ENCODE measurements at places on chromosomes 1 and 21.

DNA sequence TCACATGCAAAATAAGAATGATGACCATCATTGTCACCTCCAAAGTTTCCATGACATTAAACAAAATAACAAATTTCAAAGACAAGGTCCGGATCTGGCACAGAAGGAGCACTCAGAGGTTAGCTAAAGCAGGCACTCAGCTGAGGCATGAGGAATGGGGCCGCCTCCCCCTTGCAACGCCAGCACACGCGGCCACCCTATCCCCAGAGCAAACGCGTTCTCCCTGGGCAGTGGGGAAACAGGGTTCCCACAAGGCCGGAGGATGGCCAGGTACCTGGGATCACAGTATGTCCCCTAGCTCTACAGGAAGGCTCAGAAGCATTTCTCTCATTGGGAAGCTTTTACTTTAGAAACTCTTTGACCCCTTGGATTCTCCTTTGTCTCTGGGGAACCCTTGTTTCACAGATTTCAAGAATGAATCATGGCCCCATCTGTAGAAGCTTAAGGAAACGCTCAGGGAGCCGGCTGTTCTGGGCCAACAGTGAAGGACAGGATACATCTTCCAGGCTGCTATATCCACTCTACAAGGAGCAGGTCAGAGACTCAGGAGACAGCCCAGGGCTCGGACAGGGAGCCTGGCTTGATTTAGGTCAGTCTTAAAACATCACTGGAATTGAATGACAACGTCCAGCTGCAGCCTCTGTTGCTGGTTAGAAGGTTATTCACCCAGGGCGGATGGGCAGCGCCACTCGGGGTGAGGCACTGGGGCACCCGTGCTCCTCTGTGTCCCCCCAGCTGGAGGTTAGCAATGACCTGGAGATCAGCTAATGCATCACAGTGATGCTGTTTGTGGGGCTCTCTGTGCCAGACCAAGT, 496.4 kb downstream of the NPHP4 start:
- no peak for DNase-seq

GRCh38 chr1:119409731-119410130, 5.2 kb upstream of the HSD3B2 start:
- DNase-seq: no peak

DNA sequence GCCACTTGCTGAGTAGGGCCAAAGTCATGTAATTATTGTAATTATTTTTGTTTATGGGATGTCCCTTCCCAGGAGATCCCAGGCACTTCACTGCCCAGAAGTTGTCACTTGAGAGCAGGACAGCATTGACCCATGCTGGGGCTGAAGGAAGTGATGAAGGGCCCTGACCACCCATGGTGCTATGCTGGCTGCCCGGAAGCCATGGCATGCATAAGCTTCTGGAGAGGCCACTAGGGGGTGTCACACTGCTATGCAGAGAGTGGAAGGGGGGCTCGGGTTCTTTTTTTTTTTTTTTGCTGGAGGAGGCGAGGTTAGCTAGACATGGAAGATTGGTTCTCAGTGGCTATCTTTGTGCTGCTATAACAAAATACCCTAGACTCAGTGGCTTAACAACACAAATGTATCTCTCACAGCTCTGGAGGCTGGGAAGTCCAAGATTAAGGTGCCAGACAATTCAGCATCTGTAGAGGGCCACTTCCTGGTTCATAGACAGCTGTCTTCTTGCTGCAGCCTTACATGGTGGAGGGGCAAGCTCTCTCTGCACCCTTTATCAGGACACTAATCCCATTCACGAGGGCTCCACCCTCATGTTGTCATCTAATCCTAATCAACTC, 84.9 kb downstream of the CNIH3 start:
- no peak for DNase-seq

- DNase-seq: no peak
Observed at GRCh38 chr21:37766129-37766528, 150.1 kb downstream of the KCNJ6 start.

DNA sequence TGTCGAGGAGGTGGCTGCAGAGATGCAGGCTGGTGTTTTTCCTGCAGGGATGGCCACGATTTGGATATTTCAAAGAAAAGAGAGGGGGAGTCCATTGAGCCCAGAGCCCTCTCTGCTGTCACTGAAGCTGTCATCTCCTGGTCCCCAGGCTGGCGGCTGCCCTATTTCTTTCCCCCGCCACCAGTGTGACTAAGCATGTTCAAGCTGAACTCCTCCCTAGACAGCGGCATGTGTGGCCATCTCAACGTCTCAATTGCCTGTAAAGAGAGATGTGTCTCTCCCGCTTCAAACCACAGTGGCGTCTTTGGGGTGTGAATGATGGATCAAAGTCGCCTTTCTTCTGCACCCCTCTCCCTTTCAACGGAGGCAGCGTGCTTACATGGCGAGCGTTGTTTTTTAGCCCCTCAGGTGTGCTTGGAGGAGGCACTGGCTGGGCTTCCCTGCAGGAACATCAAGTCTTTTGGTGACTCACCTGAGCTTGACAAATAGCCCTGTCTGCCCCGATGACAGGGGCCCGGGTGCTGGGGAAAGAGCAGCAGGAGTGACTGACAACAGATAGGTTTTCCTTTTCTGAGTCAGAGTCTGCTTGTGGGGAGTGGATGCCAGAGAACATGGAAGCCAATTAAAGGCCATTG, 346.4 kb upstream of the AJAP1 start:
- DNase-seq: no peak

DNA sequence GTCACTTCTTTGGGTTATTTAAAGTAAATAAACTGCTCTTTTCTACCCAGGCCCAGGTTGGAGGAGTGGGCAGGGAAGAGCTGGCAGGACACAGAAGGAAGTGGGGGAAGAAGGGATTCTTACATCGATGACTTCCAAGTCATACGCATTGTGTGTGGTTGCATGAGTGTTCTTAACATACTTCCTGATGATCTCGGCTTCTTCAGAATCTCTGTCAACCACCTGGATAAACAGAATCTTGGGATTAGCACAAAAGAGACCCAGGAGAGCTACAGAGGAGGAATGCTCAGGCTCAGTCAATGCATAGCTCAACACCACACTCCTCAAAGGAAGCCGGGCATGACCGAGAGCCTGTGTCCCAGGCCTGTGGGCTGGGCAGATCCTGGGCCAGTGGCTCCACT, 42.1 kb downstream of the PARP1 start:
- no peak for DNase-seq

GRCh38 chr1:147786536-147786935, 26.1 kb upstream of the GJA5 start:
- DNase-seq: no peak

DNA sequence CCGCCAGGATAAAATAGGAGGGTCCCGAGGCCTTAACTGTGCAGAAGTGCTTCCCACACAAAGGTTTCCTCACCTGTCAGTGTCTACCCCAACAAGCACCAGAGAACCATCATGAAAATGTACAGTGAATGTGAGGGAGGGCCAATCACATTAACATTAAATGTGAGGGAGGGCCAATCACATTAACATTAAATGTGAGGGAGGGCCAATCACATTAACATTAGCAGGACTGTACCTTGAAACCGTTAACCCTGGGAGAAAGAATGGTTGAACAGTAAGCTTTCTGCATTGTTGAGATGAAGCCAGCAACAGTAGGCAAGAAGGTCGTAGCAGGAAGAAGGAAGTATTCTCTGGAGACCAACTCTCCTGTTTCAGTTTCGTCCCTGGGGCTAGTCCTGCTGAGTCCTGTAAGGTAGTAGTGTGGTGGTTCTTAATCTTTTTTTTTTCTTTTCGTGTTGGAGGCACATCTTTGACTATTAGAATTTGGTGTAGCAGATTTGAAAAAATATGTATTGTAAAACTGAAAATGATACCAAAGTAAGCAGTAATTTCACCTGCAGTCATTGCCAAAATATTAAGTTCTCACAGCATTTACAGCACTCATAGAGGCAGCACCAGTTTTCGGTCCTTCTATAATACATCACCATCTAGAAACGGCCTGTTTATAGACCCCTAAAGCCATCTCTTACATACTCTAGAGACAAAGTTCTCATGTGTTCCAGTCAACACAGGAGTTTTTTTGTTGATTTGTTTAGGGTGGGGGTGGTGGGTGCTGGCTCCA, 98.6 kb upstream of the PPP2R5A start:
- DNase-seq: no peak

GRCh38 chr1:5725406-5725805, 266.8 kb downstream of the NPHP4 start:
- no peak for DNase-seq

DNA sequence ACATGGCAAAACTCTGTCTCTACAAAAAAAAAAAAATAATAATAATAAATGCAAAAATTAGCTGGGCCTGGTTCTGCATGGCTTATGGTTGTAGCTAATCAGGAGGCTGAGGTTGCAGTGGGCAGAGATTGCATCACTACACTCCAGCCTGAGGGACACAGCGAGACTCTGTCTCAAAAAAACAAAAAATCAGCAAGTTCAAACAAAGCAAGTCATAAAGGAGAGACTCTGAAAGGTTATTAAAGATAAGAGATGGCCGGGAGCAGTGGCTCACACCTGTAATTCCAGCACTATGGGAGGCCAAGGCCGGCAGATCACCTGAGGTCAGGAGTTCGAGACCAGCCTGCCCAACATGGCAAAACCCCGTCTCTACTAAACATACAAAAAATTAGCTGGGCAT, 28.8 kb downstream of the COP1 start:
- DNase-seq: no peak

DNA sequence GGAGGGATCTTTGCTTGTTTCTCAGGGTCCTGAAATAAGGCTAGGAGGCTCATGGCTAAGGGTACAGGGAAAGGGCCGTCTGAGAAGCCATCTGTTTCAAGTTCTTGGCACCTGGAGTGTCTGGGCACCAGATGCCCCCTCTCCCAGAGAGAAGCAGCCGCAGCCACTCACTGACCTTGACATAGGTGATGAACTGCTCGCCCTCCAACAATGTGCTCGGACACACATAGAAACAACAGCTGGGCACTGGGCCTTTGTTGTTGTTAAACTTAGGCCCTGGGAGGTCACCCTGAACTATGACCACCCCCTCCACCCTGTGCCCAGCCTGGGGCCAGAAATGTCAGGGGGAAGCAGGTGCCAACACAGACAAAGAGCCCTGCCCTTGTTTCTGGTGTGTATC, 9.2 kb upstream of the TNNI1 start:
- no peak for DNase-seq

- no peak for DNase-seq
Observed at GRCh38 chr1:4585216-4585615, 69.2 kb upstream of the AJAP1 start.

GRCh38 chr1:212042436-212042835, 6.9 kb downstream of the DTL start:
- no peak for DNase-seq

GRCh38 chr1:234900595-234900994, 228.0 kb downstream of the TOMM20 start:
- no peak for DNase-seq

GRCh38 chr1:167836197-167836596, 77.7 kb downstream of the ADCY10 start:
- no peak for DNase-seq

GRCh38 chr1:204530932-204531331, 14.7 kb downstream of the MDM4 start:
- no peak for DNase-seq

DNA sequence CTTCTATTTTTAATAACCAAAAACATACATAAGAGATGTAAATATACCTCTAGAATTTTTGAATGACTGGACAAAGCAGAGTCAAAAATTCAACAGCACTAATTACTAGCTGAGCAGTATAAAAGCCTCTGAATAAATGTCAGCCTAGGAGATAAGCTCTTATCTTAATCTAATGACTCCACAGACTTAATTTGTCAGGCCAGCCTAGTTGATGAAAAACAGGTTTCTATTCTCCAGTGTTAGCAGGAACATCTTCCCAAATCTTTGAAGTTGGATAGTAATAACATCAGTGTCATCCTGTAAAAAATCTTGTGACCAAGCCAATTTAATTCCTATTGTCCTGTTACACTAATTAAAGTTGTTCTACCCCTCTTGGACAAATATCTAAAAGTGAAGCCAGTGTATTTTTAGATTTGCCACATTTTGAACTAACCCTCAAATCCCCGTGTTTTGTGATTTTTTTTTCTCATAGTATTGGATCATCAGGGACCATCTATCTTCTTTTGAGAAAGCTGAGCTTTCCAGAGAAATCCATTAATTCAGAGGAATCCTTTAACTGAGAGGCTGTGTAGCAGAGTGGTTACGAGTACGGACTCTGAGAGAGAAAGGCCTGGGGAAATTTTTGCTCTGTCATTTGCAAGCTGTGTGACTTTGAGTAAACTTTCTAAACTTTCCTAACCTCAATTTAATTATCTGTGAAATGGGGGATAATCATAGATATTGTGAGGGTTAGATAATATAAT, 41.2 kb downstream of the LMO4 start:
- no peak for DNase-seq

- no peak for DNase-seq
Observed at GRCh38 chr1:44821240-44821715, 13.0 kb downstream of the BTBD19 start.

- no peak for DNase-seq
Observed at GRCh38 chr1:66197785-66198184, 336.2 kb upstream of the SGIP1 start.

DNA sequence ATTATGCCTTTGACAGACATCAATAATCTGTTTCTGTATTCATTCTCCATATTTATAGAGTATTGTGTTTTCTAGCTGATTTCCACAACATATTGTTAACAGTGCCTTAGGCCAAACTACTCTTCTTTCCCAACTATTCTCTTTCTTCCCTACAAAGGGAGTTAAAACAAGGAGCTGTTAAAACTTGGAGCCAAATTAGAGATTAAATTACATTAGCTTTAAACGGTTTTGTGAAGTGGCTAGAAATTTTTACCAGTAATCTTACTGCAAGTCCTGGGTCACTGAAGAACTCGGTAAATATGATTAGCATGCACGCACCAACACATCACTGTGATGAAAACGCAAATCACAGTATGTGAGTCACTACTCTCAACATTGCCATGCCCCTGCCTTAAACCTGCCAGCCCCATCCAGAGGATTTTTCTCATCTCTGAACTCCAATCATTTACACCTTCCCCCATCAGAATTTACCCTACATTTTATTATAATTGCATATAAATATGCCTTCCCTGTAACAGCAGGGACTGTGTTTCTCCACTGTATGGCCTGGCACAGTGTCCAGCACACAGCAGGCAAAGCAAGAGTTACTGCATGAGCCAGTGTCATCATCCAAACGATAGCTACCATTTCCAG, 1.5 kb upstream of the PRDX6 start:
- no peak for DNase-seq

DNA sequence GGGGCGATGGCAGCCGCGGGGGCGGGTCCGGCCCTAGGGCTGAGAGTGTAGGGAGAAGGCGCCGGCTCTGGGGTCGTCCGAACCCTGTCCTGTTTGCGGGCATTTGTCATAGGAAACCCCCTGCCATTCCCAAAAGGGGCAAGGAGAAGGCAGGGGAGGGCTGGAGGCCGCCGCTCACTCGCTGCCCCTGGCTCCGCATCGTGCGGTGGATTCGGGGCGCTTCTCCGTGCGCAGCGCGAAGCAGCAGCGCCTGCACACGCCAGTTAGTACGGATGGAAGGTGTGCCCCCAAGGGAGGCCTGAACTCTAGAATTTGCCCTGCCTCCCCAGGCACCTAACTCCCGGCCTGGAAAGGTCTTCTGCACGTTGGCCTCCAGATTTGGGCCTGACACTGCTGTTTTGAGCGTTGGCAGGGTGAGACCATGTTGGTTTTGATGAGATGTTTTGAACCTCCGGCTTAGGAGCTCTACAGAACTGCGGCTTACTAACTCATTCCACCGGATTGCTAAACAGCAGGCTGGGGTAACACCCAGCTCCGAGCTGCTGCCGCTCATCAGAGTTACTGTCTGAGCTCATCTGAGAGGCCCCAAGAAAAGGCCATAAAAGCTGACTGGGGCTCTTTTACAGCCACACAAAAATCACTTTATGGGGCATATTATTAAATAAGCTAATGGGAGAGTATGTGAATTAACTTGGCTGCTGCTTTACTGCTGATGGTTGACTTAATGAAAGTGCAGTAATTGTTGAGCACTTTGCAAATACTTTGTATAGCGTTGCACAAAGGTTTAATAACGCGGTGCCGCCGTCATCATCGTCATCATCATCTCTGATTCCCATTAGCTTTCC, 987 bp downstream of the GPR137B start:
- no peak for DNase-seq
